Activated CD8-positive, alpha-beta memory T cell treated with anti-CD3 and anti-CD28 coated beads for 4 hours (primary cell): ENCODE measurements at places on chromosomes 11 and 22.

GRCh38 chr22:45656577-45656976 lies 15.1 kb upstream of the ATXN10 start:
- no peak for DNase-seq

DNA sequence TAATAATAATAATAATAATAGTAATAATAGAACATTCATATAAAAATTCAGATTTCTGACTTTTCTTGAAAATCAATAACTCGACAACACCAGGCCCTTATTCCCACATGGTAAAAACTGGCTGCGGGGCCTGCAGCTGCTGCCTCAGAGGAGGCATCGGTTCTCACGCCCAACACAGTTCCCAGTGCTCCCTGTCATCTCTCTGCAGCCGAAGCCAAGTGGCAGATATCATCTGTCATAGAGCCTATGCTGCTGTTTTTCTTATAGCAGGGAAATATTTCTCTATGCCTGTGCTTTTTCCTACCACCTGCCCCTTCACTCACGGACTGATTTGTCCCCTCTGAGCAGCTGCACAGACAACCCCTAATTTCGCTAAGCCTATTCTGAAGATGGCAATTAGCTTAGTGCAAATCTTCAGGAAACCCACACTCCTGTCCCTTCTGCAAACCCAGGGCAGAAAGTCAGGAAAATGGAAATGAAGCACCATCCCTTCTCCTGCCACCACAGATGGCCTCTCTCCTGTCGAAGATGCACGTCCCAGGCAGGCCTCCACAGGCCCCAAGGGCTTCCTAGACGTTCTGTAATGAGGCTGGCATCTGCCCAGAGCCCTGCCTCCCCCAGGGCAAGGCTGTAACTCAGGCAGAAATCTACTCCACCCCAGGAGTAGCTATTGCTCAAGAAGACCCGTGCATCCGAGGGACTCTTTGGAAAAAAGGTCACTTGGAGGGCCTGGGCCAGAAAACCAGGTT lies 66.7 kb downstream of the SYN3 start:
- DNase-seq, result no peak

- DNase-seq, result no peak
These were observed 434.3 kb downstream of the RAB38 start for GRCh38 chr11:87740968-87741367.

GRCh38 chr22:42721045-42721434 lies 370 bp upstream of the A4GALT start:
- no peak for DNase-seq

- DNase-seq, result no peak
These were observed 350.1 kb upstream of the C11orf87 start for GRCh38 chr11:109071712-109072524.
